ENCODE measurements at places on chromosomes 3 and 15.

- no peak for DNase-seq
These were observed 491.0 kb downstream of the ROBO2 start for GRCh38 chr3:77530870-77531269.

GRCh38 chr3:108512671-108513070 lies 2.3 kb upstream of the MYH15 start:
- no peak for DNase-seq

DNA sequence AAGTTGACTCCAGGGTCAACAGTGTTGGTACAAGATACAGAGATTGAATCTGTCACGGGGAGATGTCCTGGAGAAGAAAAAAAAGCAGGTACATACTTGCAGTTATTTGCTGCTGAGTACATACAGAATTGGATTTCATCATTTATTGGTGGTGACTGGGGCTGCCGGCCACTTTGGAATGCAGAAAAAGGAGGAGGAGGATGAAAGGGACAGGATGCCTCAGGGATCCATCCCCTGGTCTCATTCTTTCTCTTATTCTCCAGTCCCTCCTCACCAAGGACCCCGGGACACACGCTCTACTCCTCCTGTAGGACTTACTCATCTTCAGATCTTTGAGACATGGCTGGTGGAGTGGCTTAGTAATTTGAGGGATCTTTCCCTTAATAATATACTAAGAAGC lies 30.0 kb upstream of the MEIS2 start:
- no peak for DNase-seq

DNA sequence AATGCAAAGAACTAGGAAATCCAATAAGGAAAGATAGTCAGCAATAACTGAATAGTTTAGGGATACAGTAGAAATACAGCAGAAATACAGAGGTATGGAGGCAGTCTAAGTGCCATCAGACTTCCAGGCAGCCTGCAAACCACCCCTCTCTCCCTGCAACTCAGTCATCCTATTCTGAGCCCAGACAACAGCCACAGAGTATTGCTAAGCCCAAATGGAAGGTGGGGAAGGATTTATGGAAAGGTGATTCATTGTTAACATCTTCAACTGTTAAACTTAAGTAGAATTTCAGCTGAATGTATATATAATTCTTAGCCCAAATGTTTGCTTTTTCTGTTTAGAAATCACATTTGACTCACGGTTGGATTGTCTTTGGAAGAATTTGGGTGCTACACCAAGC lies 300.4 kb downstream of the RBMS3 start:
- DNase-seq = no peak

- no peak for DNase-seq
These were observed 15.9 kb upstream of the FOXP1 start for GRCh38 chr3:71599416-71599815.

GRCh38 chr15:53851110-53851848 lies 91.8 kb upstream of the WDR72 start:
- DNase-seq = no peak

All from activated CD4-positive, CD25-positive, alpha-beta regulatory T cell treated with anti-CD3 and anti-CD28 coated beads, Interleukin-2, amount 50 U/mL, for 16 hours (primary cell).